Subcutaneous preadipocyte (primary cell): ENCODE measurements at places on chromosomes 12 and 14. TPM values are rescaled to one million over a fixed set of nuclear protein-coding genes. Genes with fewer than 3 reads are reported as not detected.

CFL2 gene
- 63.9 and 76.2 TPM in 2 replicates for total RNA-seq

OR6J1 gene
- not detected in 2 replicates for total RNA-seq

GPR65 gene
- total RNA-seq = under 0.01 TPM in 1 of 2 replicates, not detected in the other

SAV1 gene
- 23.5 and 27.4 TPM in 2 replicates for total RNA-seq

MYF6 gene
- total RNA-seq = under 0.01 TPM in 1 of 2 replicates, not detected in the other

RNF41 gene
- 66.3 and 93.3 TPM in 2 replicates for total RNA-seq

DCN gene
- total RNA-seq = 255 and 956 TPM in 2 replicates

GPR137C gene
- total RNA-seq = under 0.01 and 0.59 TPM in 2 replicates

IFNG-AS1 gene
- total RNA-seq = not detected in 2 replicates

KRT80 gene
- under 0.01 TPM in 1 of 2 replicates, not detected in the other for total RNA-seq

GPR84 gene
- not detected in 2 replicates for total RNA-seq

POTEM gene
- total RNA-seq = not detected in 2 replicates

TRIM9 gene
- total RNA-seq = 0.59 and 2.6 TPM in 2 replicates

CCDC88C gene
- total RNA-seq = under 0.01 TPM in 1 of 2 replicates, not detected in the other

SERPINA3 gene
- 0.20 and 1.1 TPM in 2 replicates for total RNA-seq

APOLD1 gene
- total RNA-seq = 5.1 and 5.5 TPM in 2 replicates

PPP1CC gene
- total RNA-seq = 115 and 152 TPM in 2 replicates

SOX5 gene
- 4.4 and 6.8 TPM in 2 replicates for total RNA-seq

DMAC2L gene
- 4.0 and 4.9 TPM in 2 replicates for total RNA-seq

SDSL gene
- 2.9 and 3.9 TPM in 2 replicates for total RNA-seq

MYO1A gene
- 0.73 TPM in 1 of 2 replicates, not detected in the other for total RNA-seq

C12orf50 gene
- total RNA-seq = not detected in 2 replicates

COL2A1 gene
- total RNA-seq = not detected in 2 replicates

TSPAN19 gene
- under 0.01 and 0.39 TPM in 2 replicates for total RNA-seq

SLC7A8 gene
- total RNA-seq = 2.2 and 3.3 TPM in 2 replicates

GUCY2C gene
- not detected in 2 replicates for total RNA-seq

BORCS5 gene
- 13.5 and 19.5 TPM in 2 replicates for total RNA-seq

PIWIL1 gene
- total RNA-seq = not detected in 2 replicates

TCTN2 gene
- total RNA-seq = 12.5 and 13.6 TPM in 2 replicates

MAP3K9 gene
- total RNA-seq = under 0.01 TPM in 2 replicates

BDKRB2 gene
- total RNA-seq = 50.8 and 77.9 TPM in 2 replicates

NEDD1 gene
- 16.9 and 23.5 TPM in 2 replicates for total RNA-seq

CHGA gene
- not detected in 2 replicates for total RNA-seq

SPTB gene
- not detected in 2 replicates for total RNA-seq

MYH6 gene
- not detected in 2 replicates for total RNA-seq

PTPN6 gene
- total RNA-seq = not detected in 2 replicates

FOXG1 gene
- under 0.01 and 0.20 TPM in 2 replicates for total RNA-seq

RDH11 gene
- total RNA-seq = 109 and 142 TPM in 2 replicates

FOXN4 gene
- not detected in 2 replicates for total RNA-seq

RHEBL1 gene
- total RNA-seq = 0.37 and 0.39 TPM in 2 replicates

MGAT4C gene
- not detected in 2 replicates for total RNA-seq

DEGS2 gene
- under 0.01 TPM in 1 of 2 replicates, not detected in the other for total RNA-seq

DPY19L2 gene
- 0.37 and 1.6 TPM in 2 replicates for total RNA-seq

AKAP6 gene
- 22.7 and 25.0 TPM in 2 replicates for total RNA-seq

CLEC4E gene
- total RNA-seq = not detected in 2 replicates

NGB gene
- total RNA-seq = not detected in 2 replicates

PRIMA1 gene
- total RNA-seq = not detected in 2 replicates

ZDHHC22 gene
- not detected in 2 replicates for total RNA-seq

CARMIL3 gene
- under 0.01 TPM in 1 of 2 replicates, not detected in the other for total RNA-seq
